ENCODE measurements at places on chromosomes 4 and X.
A peak's percentile ranks its signal among the peaks of the same experiment; 100 is the strongest.

DNA sequence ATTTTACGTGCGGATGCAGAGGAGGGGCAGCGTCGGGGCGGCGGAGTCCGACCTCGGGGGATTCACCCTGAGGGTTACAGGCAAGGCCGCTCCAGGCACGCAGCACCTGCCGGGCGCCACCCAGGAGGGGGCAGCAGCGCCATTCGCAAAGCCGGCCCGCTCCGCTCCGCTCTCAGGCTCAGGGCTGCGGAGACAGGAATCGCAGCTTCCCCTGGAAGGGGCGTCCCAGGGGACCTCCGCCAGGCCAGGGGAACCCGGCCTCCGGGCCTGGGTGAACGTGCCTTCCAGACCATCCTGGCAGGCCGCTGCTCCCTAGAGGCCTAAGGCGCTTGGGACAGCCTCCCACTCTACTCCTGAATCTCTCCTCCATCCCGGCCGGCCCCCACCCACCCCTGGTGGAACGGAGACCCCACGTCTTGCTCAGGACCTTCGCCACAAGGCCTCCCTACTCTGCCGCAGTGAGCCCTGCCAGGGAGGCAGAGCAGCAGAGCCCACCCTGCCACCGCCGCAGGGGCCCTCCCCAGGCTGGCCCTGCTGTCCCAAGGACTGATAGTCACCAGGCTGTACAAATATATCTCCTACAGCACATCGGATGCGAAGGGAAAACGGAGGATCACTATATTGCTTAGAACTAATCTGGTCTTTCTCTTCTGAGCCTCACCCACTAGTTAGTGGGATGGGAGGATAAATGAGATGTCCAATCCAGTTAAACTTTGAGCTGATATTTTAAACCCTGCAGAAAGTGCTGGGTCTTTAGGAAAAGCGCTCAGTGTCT, 115.0 kb downstream of the SMIM20 start:
- DNase-seq: peak; percentile 86

DNA sequence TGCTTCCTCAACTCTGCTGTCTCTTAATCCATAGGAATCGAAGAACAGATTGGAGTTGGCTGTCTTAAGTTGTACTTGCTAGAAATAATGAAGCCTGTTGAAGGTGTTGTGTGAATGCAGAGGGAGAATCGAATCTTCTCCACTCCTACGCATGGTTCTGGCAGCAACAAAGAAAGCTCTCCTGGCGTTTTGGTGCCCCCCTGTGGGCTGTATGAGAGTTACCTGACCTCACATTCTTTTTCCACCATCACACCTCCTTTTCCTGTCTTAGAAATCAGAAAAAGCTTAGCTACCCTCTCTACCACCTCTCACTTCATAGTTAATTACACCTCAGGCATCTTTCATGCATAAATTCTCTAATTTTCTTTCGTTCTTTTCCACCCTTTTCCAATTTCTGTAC, 16.3 kb downstream of the KLF8 start:
- peak; percentile 41 for DNase-seq

GRCh38 chr4:161320377-161320776, 843.4 kb downstream of the FSTL5 start:
- peak; percentile 50 for DNase-seq

DNA sequence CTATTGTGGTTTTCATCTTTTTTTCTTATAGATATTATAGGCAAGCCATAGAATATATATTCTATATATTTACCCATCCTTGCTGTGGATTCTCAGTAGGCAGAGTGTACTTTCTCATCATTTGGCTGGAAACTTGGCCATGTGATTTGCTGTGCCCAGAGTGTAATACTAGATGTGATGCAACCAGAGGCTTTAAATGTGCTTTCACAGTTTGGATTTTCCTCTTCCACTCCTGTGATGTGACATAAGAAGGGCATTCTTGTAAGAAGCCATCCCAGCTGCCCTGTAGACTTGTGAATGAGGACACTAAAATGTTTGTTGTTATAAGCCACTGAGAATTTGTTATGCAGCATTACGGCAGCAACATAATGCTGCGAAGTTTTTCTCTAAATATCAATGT, 10.4 kb upstream of the HPGDS start:
- DNase-seq: no peak

DNA sequence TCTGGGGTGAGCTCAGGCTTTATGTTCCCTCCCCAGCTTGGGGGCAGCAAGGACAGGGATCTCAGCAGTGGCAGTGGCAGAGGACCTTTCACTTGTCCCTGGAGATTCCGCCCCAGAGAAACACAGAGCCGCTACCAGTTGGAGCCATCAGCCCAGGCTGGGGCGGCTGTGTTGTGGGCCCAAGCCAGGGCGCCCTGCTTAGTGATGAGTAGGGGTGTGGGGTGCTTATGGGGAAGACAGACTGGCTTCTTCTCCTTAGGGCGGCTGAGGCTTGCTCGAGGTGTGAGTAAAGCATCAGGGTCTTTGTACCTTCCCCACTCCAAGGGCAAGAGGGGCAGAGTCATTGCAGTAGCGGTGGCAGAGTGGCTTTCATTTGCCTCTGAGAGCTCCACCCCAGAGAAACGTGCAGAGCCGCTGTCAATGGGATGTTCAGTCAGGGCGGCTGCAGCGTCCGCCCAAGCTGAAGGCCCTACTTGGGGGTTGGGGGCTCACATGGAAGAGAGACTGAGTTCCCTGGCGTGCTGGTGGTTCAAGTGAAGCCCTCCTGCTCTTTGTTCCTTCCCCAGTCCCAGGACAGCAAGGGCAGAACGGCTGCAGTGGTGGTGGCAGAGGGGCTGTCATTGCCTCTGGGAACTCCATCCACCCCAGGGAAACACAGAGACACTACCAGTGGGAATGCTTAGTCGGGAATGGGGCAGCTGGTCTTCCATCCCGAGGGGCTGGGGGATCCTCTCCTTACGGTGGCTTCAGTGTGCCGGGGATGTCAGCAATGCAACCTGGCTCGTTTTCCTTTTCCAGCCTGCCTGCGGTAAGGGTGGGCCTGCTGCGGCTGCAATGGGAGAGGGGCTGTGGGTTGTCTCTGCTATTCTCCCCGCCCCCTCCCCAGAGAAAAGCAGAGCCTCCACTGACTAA, 2142.5 kb upstream of the TENM3 start:
- DNase-seq: no peak

DNA sequence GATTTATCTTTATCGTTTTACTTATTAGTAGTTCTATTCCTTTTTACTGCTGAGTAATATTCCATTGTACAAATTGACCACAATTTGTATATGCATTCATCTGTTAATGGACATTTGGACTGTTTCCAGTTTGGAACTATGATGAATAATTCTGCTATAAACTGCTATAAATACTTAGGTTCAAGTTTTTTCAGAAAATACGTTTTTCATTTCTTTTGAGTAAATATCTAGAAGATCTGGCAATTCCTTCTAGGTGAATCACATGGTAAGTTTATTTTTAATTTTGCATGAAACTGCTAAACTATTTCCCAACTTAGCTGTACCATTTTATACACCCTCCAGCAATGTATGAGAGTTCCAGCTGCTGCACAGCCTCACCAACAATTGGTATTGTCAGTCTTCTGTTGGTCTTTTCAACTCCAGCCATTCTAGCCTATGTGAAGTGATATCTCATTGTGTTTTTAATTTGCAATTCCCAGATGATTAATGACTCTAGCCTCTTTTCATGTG, 22.2 kb downstream of the LIN54 start:
- no peak for DNase-seq

DNA sequence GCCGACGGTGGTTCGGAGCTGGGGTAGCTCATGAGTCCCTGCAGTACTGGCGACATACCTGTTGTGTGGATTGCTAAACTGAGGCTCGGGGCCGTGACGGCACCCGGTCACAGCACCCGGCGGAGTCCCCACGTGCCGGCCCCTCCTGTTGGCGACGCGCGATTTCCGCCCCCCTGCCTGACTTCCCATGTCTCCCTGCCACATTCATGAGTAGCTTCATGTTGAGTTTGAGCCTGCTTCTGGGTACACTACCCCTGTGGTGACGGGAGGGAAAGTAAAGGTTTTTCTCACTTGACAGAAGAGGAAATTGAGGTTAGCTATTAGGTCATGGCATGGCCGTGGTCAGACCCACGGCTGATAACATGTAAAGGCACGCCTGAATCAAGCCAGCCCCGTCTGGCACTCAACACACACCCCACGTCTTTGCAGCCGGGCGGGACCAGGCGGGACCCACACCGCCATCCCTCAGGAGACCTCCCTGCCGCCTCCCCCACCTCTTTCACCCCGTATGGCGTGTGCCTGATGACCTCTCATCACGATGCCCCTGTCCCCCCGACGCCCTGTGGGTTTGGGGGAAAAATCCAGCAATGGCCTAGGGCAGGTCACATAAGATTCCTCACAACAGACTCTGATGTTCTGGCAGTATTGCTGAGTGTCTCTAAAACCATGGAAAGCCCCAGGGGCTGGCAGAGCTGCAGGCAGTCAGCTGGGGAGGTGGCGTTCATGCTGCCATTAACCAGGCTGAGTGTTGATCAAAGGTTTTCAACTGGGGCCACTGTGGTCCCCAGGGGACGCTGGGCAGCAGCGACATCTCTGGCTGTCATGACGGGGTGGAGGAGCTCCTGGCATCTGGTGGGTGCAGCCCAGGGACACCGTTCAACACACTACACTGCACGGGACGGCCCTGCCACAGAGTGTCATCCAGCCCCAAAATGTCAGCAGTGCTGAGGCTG, 29.2 kb downstream of the P2RY8 start:
- DNase-seq: no peak

- DNase-seq: no peak
Measured at GRCh38 chr4:81346719-81347118, 125.0 kb downstream of the RASGEF1B start.

GRCh38 chr4:153788413-153789276, at the start of gene SFRP2:
Gene SFRP2, minus strand, starts transcription at chr4:153789083. Its CDS starts 248 bp downstream, at chr4:153788835.
- DNase-seq: peak; percentile 82

DNA sequence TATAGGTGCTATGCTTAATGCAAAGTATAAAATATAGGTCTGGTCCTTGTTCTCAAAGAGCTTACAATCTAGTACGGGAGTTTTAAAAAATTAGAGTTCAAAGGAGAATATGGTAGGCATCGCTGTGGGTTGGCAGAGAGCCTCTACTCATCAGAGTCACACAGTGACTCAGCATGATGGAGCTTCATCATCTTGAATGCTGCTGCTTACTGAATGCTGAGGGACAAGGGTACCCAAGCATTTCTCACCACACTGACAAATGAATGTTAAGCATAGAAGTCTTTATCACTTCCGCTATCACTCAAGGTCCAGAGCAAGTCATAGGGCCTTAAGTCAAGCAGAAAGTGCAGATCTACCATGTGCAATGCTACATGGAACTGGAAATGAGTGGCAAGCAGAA, 268.6 kb upstream of the IGFBP7 start:
- no peak for DNase-seq

DNA sequence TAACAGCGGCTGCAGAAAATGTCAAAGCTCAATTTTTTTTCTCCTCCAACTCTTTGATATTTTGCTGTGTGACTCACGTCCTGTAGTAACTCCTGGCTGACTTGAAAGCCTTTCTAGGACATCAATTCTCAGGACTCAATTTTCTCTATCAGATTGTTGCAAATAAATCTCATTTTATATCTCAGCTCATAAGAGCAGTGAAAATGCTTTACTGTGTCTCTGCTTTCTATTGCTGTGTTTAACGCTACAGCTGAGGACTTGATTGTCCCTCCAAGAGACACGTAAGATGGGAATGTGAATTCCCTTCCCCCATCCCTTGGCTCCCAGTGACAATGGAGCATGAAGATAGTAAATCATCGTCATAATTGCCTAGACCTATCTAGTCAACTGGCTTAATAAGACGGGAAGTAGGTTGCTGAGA, 20.5 kb upstream of the CBR4 start:
- no peak for DNase-seq

- no peak for DNase-seq
Measured at GRCh38 chrX:10608099-10608498, 12.3 kb downstream of the MID1 start.

- DNase-seq: no peak
Measured at GRCh38 chr4:179285696-179286095, 1843.5 kb upstream of the AGA start.

DNA sequence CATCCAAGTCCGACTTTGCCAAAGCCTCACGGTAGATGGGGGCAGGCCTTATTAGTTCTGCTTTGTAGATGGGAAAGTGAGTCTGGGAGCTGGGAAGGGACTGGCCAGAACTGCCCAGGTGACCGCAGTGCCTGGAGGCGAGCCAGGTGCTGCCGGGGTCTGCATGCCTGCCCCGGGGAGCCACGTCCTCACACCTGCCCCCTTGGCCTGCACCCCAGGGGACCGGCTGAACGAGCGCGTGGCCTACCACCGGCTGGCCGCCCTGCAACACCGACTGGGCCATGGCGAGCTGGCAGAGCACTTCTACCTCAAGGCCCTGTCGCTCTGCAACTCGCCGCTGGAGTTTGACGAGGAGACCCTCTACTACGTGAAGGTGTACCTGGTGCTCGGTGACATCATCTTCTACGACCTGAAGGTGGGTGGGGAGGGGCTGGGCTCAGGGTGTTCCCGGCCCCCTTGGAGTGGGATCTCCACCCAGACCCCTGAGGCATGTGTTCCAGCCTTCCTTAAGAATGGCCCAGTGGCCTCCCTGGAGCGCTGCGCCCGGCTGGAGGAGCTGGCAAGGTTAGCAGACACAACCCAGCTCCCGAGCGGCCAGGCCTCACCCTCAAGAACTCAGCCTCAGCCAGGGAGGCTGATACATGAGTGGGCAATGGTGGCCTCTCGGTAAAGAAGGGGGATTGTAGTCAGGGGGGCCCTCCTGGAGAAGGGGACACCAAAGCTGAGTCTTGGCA, 32.1 kb upstream of the HTRA3 start:
- DNase-seq: no peak

DNA sequence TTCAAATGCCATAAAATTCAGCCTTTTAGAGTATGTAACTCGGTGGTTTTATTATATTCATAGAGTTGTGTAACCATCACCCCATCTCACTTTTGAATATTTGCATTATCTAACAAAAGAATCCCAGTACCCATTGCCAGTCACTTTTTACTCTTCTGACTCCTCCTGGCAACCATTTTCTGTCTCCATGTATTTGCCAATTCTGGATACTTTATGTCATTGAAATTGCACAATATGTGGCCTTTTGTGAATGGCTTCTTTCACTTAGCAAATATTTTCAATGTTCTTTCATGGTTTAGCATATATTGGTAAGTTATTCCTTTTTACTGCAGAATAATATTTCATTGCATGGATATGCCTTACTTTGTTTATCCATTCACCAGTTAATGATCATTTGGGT, 79.9 kb downstream of the SLIT2 start:
- DNase-seq: no peak

GRCh38 chr4:86334020-86334750, 25.7 kb downstream of the MAPK10 start:
- DNase-seq: no peak

DNA sequence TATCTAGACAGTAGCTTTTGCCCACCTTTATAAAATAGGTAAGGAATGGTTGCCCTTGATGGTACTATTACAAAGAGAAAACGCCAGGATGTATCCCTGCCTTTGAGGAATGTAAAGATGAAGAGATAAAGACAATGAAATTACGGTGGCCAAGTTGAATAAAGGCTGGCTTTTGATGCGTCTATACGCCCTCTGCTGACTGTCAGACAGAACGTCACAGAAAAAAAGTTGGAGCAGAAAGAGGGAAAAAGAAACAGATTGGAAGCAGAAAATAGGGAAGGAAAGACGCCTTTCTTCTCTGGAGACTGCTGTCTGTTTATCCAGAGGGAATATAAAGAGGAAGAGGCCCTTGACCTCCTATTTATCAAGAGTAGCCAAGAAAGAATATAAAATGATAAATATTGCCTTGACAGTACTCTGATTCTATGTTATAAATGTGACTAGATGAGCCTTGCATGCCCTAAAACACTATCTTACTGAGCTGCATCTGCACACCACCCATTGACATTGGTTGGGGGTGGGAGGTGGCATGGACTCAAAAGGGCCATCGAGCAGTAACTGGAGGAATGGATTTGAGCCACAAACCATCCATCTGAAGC, 30.6 kb downstream of the PCDH19 start:
- peak; percentile 17 for DNase-seq

- peak; percentile 43 for DNase-seq
Measured at GRCh38 chrX:66728818-66729271, 90.0 kb upstream of the EDA2R start.

All from iPS-NIHi11 (cell line).